Stimulated activated CD4-positive, alpha-beta T cell treated with anti-CD3 and anti-CD28 coated beads, Interleukin-1b, Interleukin-23, amount 100 ng/mL, for 1 hour (primary cell): ENCODE measurements at places on chromosomes 7 and 10.

DNA sequence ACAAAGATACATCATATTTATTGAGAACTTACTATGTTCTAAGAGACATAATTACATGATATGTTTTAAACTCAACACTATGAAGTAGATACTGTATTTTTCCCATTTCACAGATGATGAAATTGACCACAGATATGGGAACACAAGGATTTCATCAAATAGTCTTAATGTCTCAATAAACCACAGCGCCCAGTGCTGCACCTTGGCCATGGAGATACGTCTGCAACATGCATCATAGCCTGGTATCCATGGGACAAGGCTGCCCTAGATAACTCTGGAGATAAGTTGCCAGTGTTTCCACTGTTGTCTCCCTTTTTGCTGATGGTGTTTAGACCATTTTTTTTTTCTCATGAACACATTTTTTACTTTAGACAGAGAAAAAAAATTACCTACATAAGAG is 97.5 kb downstream of the GNAT3 start:
- DNase-seq: no peak

DNA sequence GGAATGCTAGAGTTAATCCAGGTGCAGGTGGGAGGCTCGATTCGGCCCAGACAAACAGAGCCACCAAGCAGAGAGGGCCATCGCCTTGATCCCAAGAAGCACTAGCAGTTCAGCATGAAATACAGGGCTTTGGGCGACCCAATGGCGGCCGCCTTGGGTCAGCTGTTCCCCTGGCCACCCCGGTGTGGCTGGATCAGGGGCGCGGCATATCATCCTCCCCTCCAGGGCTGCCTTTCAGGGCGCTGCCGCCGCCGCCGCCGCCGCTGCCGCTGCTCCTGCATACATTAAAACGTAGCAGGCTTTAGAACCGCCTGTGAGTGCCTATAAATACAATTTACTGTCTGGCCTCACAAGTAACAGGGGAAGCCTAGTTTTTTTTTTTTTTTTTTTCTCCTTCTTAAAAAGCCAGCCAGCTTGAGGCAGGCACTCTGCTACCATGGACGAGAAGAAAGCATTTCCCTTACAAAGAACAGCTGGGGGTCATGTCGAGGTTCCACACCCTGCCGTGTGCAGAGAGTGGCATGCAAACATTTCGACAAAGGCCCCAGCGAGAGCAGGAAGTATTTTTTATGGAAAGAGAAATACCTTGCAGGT is 57.7 kb upstream of the EFCAB10 start:
- DNase-seq: no peak

- no peak for DNase-seq
Measured at GRCh38 chr7:141221007-141221612, 147.2 kb downstream of the TMEM178B start.

DNA sequence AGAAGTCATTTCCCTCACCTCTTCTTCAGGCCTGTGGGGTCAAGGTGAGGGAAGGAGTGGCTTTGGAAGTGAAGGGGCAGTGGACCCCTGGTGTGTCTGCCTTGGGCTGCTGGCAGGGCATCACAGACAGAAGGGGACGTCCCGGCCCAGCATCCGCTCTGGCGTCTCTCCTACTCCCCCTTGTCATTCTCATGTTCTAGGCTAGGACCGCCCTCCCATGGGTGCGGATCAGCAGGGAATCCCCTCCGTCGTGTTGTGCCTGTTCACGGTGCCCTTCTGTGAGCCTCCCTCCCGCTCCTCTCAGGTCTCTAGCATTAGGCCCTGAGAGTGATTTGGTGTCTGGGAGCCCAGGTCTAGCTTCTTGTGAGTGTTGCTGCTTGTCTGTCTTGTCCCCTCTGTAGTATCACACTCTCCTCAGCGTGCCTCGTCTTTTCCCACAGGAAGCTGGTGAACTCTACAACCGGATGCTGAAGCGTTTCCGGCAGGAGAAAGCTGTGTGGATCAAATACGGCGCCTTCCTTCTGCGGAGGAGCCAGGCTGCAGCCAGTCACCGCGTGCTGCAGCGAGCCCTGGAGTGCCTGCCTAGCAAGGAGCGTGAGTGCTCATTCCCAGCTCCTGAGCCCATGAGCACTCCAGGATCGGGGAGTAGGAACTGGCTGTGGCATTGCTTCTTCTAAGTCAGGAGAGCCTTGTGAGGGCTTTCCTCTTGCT is 8.5 kb downstream of the CALHM2 start:
- DNase-seq: no peak

- no peak for DNase-seq
Measured at GRCh38 chr7:11969643-11970042, 137.6 kb upstream of the THSD7A start.

- DNase-seq: no peak
Measured at GRCh38 chr7:55060636-55061022, 41.8 kb downstream of the EGFR start.

GRCh38 chr7:16579216-16579615 is 52.6 kb downstream of the LRRC72 start:
- no peak for DNase-seq

- DNase-seq: no peak
Measured at GRCh38 chr7:141280100-141280499, 206.2 kb downstream of the TMEM178B start.

- no peak for DNase-seq
Measured at GRCh38 chr10:133445268-133445732, 8.4 kb upstream of the SCART1 start.

DNA sequence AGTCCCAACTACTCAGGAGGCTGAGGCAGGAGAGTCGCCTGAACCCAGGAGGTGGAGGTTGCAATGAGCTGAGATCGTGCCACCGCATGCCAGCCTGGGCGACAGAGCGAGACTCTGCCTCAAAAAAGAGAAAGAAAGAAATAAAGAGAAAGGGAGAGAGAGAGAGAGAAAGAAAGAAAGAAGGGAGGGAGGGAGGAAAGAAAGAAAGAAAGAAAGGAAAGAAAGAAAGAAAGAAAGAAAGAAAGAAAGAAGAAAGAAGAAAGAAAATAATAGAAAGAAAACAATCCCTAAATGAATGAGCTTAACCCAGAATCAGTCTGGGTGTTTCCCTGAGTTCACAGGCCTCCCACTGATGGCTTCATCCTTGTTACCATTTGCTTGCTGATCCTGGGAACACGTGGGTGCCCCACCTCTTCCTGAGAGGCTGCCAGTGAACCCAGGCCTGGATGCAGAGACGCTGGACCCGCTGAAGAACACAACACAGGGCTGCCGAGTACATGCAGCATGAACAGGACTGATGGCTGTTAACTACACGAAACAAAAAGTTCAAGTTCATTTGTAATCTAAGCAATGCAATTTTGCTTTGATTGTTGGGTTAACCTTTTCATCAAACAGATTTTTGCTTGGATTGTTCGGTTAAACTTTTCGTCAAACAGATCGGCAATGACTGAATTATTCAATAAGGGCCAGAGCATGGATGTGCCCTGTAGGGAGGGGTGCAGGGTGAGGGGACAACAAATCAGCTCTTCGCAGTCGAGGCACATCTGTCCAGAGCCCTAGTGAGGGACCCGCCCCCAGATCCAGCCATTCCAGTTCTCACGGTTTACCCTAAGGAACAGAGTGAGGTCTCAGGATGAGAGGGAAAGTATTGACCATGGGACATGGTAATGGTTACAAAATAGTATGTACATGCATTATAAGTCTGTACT is 11.5 kb downstream of the NPFFR1 start:
- DNase-seq: no peak

DNA sequence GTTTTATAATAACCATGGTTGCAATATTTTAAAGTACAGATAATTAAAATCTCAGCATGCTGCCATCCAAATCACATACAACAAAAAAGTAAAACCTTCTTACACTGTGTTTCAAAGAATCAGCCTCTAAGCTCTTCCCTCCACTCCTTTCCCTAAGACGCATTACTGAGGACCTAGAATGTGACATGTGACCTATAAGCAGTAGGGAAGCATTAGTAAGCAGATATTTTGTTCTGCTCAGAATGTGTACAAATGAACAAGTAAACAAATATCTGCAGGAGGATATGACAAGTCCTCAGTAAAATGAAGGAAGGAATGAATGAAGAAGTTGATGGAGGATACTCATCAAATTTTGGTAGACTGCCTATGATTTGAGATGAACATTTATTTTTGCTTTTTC is 49.1 kb downstream of the RAB11FIP2 start:
- DNase-seq: no peak

DNA sequence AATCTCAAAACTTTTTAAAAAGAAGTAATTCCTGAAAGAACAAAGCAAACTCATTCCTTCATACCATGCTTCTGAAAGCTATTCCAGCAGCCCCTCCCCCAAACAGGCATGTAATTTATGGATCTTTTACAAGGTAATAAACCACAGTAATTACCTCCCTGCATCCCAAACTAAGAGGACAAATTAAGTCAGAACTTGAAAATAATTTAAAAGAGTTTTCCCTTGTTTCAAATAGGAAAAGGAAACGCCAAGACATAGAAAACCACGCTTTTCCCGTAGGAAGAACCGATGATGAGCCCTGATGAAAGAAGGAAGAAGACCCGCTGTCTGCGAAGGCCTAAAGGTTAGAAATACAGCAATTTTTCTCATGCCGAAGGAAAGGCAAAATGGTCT is 8.9 kb downstream of the HOXA4 start:
- DNase-seq: no peak

GRCh38 chr10:21733710-21734109 is 199.7 kb downstream of the MLLT10 start:
- DNase-seq: no peak

DNA sequence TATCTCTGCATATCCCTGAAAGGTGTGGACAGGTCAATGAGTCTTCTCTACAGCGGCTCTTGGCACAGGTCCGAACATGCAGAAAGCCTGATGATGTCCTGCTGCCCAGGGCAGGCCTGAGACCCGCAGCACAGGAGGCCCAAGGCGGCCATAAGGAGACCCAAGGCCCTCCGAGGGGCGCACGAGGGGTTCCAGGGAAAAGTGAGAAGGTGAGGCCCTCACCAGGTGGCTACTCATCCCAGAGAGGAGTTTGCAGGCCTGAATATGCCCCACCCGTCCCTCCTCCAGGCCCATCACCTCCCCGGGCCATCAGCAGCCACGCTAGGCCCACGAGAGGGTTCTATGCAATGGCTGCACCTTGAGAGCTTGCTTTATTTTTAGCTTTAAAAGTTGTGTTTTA is 173.4 kb upstream of the RHEB start:
- DNase-seq: no peak

- no peak for DNase-seq
Measured at GRCh38 chr7:35374858-35375257, 121.0 kb upstream of the TBX20 start.

GRCh38 chr7:88357294-88357693 is 50.6 kb upstream of the STEAP4 start:
- no peak for DNase-seq

- no peak for DNase-seq
Measured at GRCh38 chr7:43461349-43462024, 121.4 kb upstream of the STK17A start.

DNA sequence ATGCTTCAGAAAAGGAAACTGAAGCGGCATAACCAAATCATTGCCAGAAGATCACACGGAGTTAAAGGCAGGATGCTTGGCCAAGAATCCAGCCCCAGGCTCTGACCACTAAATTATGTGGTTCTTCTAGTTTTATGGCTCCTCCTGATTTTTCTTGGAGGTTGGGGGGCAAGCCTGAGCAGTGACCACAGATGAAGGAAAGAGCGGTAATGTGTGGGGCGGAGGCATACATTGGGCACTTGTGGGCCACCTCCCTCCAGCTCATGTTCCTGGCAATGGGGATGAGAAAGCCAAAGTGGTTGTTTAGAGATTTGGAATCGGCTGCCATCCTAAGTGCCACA is 3.2 kb downstream of the TRPV6 start:
- DNase-seq: no peak

- DNase-seq: no peak
Measured at GRCh38 chr10:74223755-74224529, 72.9 kb downstream of the ADK start.

GRCh38 chr7:27260211-27260610 is 17.6 kb downstream of the EVX1 start:
- no peak for DNase-seq

DNA sequence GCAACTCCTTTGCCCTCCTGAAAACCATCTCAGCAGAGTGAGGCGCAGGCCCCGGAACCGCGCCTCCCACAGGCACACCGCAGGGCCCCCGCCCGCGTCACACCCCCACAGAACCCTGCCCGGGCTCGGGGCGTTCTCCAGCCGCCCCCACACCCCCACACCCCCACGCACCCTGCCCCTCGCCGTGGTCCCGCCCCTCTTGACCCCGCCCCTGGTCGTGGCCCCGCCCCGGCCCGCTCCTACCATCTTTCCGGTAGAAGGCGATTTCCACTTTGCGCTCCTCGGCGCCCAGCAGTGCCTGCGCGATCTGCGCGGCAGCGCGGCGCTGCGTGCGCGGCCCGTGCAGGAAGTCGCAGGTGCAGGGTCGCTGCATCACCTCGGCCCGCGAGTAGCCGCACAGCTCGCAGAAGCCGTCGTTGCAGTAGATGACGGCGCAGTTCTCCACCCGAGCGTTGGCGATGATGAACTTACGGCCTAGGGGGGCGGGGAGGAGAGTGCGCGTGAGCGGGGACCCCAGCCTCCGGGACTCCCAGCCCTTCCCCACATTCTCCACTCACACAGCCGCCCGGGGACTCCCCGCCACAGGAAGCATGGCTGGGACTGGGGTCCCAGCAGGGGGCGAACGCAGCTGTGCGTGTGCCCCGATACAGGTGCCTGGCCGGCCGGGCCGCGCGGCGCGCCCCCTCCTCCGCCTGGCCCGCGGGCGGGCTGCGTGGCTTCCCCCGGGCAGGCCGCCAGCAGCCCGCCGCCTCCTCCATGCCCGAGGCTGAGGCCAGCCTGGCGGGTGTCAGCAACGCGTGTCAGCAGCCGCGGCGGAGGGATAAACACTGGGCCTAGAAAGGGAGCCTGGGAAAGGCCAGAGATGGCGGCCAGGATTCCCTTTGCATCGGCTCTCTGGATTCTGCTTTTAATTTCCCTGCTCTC is 3.4 kb downstream of the KCNH2 start:
- DNase-seq: peak; percentile 63

DNA sequence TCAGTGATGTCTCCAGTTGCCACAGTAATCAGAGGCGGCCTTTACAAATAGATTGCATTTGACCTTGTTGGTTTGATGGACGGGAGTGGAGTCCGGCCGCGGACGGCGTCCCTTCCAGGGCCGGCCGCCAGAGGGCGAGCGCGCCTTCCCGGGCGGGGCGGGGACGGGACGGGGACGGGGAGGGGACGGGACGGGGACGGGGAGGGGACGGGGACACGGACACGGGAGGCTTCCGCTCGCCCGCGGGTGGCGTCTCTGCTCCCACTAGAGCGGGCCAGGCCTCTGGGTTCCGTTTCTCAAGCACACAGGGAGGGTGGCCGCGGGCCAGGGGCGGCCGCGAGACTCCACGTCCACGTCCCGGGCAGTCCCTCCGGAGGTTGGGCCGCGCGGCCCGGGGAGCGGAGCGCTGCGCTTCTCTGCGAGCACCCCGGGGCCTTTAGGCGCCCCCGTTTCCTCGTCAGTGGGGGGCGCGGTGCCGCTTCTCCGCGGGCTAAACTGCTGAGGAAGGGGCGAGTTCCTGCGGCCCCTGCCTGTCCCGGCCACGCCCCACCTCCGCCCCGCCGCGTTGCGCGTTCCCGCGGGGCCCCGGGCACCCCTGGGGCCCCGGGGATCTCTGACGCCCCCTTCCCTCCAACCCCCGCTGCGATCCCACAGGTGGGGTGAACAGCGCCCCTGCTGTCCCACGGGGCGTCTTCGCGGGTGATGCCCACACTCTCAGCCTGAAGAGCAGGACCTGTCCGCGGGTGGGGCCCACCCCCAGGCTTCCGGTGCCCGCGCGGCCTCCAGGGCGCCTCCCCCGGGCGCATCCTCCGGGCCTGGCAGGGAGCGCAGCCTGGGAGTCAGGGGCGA is 84.2 kb upstream of the MKI67 start:
- DNase-seq: peak; percentile 59

GRCh38 chr7:26286157-26286556 is 5.5 kb upstream of the SNX10 start:
- no peak for DNase-seq
